Common myeloid progenitor, CD34-positive (primary cell): ENCODE measurements at places on chromosomes 3 and 15.

GRCh38 chr3:128001576-128001975 lies 50.7 kb upstream of the SEC61A1 start:
- no peak for DNase-seq

GRCh38 chr3:78183906-78184599 lies 1144.2 kb downstream of the ROBO2 start:
- DNase-seq, result no peak

GRCh38 chr3:71110385-71111222 lies 472.9 kb downstream of the FOXP1 start:
- DNase-seq, result no peak

DNA sequence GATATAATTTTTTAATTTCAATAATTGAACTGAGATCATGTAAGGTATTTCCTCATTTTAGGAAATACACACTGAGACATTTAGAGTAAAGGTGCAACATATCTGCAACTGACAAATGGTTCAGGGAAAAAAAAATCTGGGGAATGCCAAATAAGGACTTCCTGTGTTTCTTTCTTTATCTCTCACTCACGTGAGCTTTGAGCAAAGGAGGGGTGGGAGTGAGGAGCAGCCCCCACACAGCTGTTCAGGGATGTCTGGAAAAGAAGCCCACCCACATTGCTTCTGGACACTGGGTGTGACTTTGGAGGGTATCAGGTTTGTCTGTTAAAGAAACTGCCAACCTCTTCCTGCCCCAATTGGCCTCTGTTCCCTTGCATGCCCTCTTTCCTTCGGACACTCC lies 5.6 kb upstream of the TP63 start:
- no peak for DNase-seq

- no peak for DNase-seq
Observed at GRCh38 chr15:35102186-35102585, 17.1 kb upstream of the NANOGP8 start.

- DNase-seq, result no peak
Observed at GRCh38 chr3:160473221-160473620, 23.6 kb upstream of the TRIM59 start.

GRCh38 chr3:100170486-100170885 lies 56.2 kb upstream of the FILIP1L start:
- DNase-seq, result no peak

- no peak for DNase-seq
Observed at GRCh38 chr3:42670670-42671069, 14.7 kb upstream of the KLHL40 start.

DNA sequence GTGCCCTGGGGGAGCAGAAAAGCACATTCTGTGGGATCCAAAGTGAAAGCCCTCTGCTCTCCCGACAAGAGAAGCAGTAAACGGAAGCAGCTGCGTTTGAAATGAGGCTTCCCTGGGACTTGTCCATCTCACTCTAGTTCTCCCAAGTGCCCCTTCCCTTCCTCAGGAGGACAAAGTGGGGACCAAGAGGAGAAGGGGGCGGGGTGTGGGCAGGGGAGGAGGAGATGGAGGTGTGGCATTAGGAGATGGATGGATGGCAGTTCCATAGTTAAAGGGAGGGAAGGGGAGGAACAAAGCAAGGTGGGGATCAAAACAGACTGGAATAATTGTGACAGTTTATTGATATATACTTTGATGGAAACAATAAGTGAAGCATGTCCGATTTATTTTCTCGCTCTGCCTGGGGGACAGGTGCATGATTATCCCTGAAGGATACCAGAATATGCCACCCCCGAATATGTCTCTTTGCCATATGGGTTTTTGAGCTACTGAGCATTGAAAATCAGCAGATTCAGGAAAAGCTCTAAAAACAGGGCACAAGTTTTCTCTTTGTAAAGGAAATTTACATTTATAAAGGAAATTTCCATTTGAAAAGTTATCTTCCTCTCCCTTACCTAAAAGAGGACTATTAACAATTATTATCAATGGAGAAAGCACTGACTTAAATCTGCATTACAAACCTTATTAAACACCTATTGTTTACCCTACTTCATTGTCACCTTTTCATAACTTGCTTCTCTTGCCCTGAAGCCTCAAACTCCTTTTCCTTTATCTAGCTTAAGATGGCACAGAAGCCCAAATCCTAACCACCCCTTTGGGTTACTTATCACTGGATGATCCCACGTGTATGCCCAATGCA lies 58.9 kb upstream of the DAZL start:
- no peak for DNase-seq

GRCh38 chr15:71397377-71397776 lies 282.1 kb downstream of the THSD4 start:
- no peak for DNase-seq

GRCh38 chr3:47870156-47870555 lies 67.2 kb downstream of the DHX30 start:
- no peak for DNase-seq

DNA sequence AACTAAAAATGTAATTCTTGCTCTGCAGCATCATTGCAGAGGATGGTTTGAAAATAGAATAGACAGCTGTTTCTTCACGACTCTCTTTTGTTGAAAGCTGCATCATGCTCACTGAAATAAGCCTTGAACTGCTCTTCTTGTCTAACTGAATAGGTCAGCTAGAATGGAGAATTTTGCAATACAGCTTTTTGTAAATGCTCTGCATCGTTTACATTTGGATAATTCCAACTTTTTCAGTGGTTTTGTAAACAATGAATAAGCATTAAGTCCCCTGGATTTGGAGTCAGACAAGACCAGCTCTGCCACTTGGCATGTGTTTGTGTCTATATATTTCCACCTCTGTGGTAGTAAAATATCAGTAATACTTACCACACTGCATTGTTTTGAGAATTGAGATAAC lies 95.2 kb downstream of the PLSCR2 start:
- no peak for DNase-seq

- DNase-seq, result peak; percentile 66
Observed at GRCh38 chr3:63351159-63352007, 73.3 kb downstream of the SYNPR start.

DNA sequence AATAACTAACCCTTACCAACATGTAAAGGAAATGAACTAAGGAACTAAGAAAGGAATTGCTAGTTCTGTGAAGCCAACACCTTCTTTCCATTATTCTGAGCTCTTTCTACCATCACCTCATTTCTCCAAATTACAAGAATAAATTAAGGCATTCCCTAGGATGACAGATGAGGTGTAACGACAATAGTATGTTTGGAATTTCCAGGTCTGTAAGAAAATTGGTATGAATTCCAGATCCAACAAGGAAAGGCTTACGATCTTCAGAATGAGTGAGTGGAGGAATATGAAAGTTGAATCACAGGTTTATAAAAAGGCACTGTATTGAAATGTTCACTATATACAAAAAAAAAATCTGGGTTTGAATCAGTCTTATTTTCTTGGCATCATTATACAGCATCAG lies 4.5 kb upstream of the NANOGP8 start:
- no peak for DNase-seq

DNA sequence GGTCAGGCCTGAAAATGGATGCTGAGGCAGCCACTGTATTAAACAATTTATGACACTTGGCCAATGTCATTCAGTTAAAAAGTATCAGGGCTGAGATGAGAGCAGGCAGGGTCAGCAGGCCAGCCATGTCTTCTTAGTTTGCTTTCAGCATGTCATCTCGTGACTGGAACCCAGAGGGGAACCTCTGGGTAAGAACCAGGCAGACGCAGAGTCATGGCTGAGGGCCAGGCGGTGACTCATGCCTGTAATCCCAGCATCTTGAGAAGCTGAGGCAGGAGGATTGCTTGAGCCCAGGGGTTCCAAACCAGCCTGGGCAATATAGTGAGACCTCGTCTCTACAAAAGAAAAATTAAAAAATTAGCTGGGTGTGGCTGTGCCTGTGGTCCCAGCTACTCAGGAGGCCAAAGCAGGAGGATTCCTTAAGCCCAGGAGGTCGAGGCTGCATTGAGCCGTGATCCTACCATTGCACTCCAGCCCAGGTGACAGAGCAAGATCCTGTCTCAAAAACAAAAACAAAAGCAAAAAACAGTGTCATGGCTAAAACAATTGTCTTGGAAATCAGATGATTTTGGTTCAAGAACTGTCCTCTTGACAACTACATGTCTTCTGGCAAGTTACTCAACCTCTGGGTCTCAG lies 11.7 kb downstream of the BCL2L10 start:
- DNase-seq, result peak; percentile 76

DNA sequence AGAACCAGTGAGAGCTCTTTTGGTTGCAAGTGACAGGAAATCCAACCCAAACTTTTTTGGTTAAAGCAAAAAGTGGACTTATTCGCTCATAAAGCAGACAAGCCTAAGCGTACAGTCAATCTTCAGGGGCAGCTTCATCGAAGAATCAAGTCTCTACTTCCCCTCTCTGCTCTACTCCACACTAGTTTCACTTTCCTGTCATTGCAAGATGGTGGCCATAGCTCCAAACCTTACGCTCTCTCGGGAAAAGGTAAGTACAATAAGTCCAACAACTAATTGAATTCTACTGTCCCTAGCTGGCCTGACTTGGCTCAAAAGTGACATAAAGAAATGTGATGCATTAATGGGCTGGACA lies 24.9 kb upstream of the ZNF710 start:
- no peak for DNase-seq

- DNase-seq, result peak; percentile 36
Observed at GRCh38 chr3:30227571-30228301, 378.7 kb upstream of the TGFBR2 start.

DNA sequence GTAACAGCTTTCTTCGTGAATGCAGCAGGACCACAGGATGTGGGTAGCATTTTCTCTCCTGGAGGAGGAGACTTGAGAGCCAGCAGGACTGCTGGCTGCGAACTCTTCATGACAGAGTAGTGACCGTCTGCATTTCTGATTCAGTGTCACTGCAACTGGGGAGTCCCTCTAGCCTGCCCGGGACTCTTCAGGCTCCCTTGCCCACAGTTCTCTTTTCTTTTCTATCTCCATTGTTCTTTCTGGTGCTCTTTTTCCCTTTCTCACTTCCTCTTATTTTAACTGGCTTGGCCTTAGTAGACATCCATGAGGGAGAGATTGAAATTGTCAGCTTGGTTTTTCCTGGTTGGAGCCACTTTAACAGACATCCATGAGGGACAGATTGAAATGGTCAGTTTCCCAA lies 49.9 kb upstream of the P2RY1 start:
- DNase-seq, result no peak

DNA sequence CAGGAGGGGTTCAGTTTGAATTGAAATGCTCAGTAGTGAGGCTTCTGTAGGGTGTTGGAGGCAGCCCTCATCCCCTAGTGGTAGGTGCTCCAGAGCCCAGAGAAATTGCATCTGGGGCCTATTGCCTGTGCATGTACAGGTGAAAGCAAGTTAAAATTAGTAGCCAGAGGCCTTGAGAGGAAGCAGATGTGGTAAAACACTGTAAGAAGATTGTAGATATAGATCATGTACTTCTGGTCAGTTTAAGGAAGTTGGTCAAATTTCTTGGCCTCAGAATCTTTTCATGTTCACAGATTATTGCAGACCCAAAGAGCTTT lies 34.6 kb downstream of the IGSF10 start:
- peak; percentile 3 for DNase-seq

- peak; percentile 57 for DNase-seq
Observed at GRCh38 chr3:31534065-31534425, 1.3 kb downstream of the STT3B start.

- no peak for DNase-seq
Observed at GRCh38 chr15:28117432-28117990, 18.4 kb upstream of the OCA2 start.

DNA sequence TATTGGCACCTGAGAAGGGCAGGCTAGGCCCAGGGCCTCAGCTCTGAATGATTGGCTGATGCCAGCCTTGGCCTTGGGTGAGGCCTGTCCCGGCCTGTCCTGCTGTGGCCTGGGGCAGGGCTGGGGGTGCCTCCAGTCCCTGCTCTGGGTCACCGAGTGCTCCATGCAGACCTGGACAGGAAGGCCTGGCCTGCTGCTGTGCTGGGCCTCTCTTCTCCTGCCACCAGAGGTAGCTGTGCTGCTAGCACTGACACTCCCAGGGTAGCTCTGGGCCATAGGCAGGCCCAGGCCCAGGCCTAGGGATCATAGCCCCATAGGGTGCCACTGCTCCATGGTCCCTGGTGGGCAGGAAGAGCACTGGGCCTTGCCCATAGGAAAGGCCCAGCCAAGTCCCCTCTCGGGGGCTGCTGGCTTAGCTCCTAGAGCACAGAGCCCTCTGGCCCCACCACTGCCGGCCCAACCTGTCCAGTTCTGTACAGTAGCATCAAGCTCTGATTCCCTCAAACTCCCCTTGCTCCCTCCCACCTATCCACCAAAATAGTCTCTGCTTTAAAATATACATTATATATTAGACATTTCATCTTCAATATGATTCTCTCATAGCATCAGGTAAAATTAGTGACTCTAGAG lies 18.2 kb downstream of the ABTB1 start:
- DNase-seq, result peak; percentile 33

- DNase-seq, result no peak
Observed at GRCh38 chr15:99423186-99424130, 142.3 kb upstream of the MEF2A start.

DNA sequence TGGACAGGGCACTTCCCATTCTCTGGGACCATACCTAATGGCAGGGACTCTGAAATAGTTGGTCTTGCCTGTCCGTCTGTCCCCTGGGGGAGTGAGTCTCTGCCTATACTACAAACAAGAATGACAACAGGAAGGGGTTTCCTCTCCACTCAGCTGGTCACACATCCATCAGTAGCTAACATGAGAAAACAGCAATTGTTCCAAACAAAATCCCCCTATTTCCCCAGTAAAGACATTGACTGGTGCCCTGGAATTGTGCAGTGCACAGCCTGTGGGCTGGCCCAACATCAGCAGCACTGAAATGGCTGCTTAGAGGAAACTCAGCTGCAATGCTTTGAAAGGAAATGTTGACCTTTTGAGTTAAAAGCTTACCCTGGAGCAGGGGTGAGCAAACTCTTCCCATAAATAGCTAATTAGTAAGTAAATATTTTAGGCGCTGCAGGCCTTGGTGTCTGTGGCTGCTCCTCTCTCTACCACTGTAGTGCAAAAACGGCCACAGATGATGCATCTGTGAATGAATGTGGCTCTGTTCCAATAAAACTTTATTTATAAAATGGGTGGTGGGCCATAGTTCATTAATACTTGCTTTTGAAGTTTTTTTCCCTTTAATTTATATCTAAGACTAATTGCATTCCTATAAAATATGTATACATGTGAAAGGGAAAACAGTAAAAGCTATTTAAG lies 174.3 kb downstream of the KLF13 start:
- no peak for DNase-seq

GRCh38 chr3:171933441-171933840 lies 90.3 kb downstream of the TMEM212 start:
- no peak for DNase-seq

- DNase-seq, result no peak
Observed at GRCh38 chr3:28139288-28139687, 102.1 kb upstream of the CMC1 start.

GRCh38 chr15:79394231-79394630 lies 37.9 kb upstream of the MINAR1 start:
- no peak for DNase-seq

- no peak for DNase-seq
Observed at GRCh38 chr15:76585576-76585897, 249.0 kb downstream of the ISL2 start.
